CD14-positive monocyte (primary cell): ENCODE measurements at places on chromosomes 5 and 9. TPM values are rescaled to one million over a fixed set of nuclear protein-coding genes. Genes with fewer than 3 reads are reported as not detected.

GRCh38 chr5:35717718-35718117 is 100.1 kb downstream of the SPEF2 start:
- no peak for DNase-seq
- no peak overlapping the region for H3K4me3 ChIP-seq
- H3K4me1 ChIP-seq: no peaks in the 10 kb centered on the region
- no peak overlapping the region for H3K27ac ChIP-seq
- no peaks in the 10 kb centered on the region for H3K36me3 ChIP-seq

DNA sequence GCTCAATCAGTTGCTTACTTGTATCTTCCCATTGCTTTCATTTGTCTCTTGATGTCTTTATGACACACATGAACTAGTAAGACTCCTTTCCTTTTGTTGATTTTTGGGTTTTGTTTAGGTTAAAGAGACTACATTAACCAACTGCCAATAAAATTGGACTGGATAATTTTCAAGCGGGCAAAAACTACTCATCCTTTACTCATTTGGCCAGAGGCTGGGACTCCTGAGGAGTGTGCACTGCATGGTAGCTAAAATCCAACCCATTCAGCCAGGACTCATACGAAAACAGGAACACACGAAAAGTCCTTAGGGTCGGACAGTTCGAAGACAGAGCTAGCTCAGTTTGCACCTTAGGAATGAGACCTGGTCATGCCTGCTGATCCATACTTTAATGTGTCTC is 6.0 kb downstream of the SLC46A2 start:
- no peak for DNase-seq
- peak overlapping the region; percentile 14 for H3K27ac ChIP-seq
- no peaks in the 10 kb centered on the region for H3K27me3 ChIP-seq
- no peak overlapping the region for H3K4me3 ChIP-seq
- peaks cover 76% of the 10 kb centered on the region for H3K36me3 ChIP-seq
- H3K4me1 ChIP-seq: peaks cover 32% of the 10 kb centered on the region

DNA sequence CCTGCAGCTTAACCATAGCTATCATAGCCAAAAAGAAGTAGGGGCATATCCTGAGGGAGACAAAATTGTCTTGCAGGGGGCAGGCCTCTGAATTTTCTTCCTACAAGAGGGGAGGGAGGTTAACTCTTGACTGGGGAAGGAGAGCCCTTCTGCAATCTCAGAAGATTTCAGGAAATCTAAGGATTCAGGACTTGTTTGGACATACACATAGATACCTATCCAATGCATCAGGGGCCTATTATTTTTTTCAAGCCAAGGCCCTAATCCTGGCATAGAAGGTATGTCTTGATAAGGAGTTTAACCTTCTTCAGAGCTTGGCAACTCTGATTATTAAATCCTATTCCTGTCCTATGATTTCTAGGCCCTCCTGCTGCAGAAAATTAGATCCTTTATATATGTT is 375.1 kb upstream of the ACTBL2 start:
- H3K27me3 ChIP-seq: no peaks in the 10 kb centered on the region
- H3K36me3 ChIP-seq: no peaks in the 10 kb centered on the region
- no peak overlapping the region for H3K27ac ChIP-seq
- DNase-seq: no peak
- no peak overlapping the region for H3K4me3 ChIP-seq

- DNase-seq: no peak
- no peaks in the 10 kb centered on the region for H3K4me1 ChIP-seq
- no peak overlapping the region for H3K4me3 ChIP-seq
- no peaks in the 10 kb centered on the region for H3K27me3 ChIP-seq
- no peaks in the 10 kb centered on the region for H3K36me3 ChIP-seq
Measured at GRCh38 chr9:94081864-94082463, 2.3 kb upstream of the PTPDC1 start.

DNA sequence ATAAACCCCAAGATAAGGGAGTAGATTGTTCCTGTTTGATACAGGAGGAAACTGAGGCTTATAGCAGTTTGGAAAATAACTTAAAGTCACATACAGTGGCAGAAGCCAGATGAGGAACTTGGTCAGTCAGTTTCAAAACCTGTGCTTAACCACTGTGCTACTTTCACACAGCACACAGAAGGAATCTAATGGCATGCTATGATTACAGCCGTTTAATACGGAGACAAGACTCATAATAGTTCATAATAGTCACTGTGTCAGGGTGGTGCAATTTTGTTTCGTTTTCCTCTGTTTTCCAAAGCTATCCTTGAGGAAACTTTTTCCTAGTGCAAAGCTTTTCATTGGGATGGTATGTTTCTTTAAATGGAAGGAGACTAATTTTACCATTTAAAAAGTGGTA is 112.3 kb downstream of the GCNT1 start:
- peaks cover 64% of the 10 kb centered on the region for H3K4me1 ChIP-seq
- no peaks in the 10 kb centered on the region for H3K27me3 ChIP-seq
- peak overlapping the region; percentile 45 for H3K4me3 ChIP-seq
- peak overlapping the region; percentile 89 for H3K27ac ChIP-seq
- H3K36me3 ChIP-seq: no peaks in the 10 kb centered on the region

GRCh38 chr5:158224253-158224652 is 365.3 kb upstream of the CLINT1 start:
- peak; percentile 92 for DNase-seq
- H3K4me3 ChIP-seq: no peak overlapping the region
- no peaks in the 10 kb centered on the region for H3K36me3 ChIP-seq
- no peaks in the 10 kb centered on the region for H3K27me3 ChIP-seq

GRCh38 chr5:101942321-101942882 is 353.7 kb downstream of the SLCO4C1 start:
- peaks cover 18% of the 10 kb centered on the region for H3K4me1 ChIP-seq
- no peaks in the 10 kb centered on the region for H3K36me3 ChIP-seq
- peak; percentile 30 for DNase-seq
- H3K27me3 ChIP-seq: no peaks in the 10 kb centered on the region
- no peak overlapping the region for H3K4me3 ChIP-seq

- no peak for DNase-seq
- H3K36me3 ChIP-seq: no peaks in the 10 kb centered on the region
- H3K4me1 ChIP-seq: no peaks in the 10 kb centered on the region
Measured at GRCh38 chr5:175778951-175779503, 92.4 kb upstream of the CPLX2 start.

GRCh38 chr9:9905736-9906135 is 707.1 kb downstream of the PTPRD start:
- no peaks in the 10 kb centered on the region for H3K4me1 ChIP-seq
- no peak for DNase-seq
- H3K4me3 ChIP-seq: no peak overlapping the region
- H3K27ac ChIP-seq: no peak overlapping the region
- no peaks in the 10 kb centered on the region for H3K27me3 ChIP-seq

GRCh38 chr5:139869042-139869790 is 73.6 kb downstream of the PSD2 start:
- no peaks in the 10 kb centered on the region for H3K4me1 ChIP-seq
- H3K27ac ChIP-seq: no peak overlapping the region
- H3K4me3 ChIP-seq: no peak overlapping the region

GRCh38 chr9:34335376-34335775 is 6.0 kb downstream of the NUDT2 start:
- H3K27ac ChIP-seq: no peak overlapping the region
- H3K36me3 ChIP-seq: peaks cover 29% of the 10 kb centered on the region
- peaks cover 9% of the 10 kb centered on the region for H3K4me1 ChIP-seq

- H3K4me1 ChIP-seq: no peaks in the 10 kb centered on the region
- H3K4me3 ChIP-seq: no peak overlapping the region
- no peak for DNase-seq
- no peaks in the 10 kb centered on the region for H3K27me3 ChIP-seq
Measured at GRCh38 chr9:68625559-68625958, 79.5 kb upstream of the PIP5K1B start.

GRCh38 chr5:93305984-93306383 is 275.0 kb downstream of the NR2F1-AS1 start:
- H3K4me1 ChIP-seq: no peaks in the 10 kb centered on the region
- no peak overlapping the region for H3K4me3 ChIP-seq
- H3K27me3 ChIP-seq: no peaks in the 10 kb centered on the region
- DNase-seq: no peak

DNA sequence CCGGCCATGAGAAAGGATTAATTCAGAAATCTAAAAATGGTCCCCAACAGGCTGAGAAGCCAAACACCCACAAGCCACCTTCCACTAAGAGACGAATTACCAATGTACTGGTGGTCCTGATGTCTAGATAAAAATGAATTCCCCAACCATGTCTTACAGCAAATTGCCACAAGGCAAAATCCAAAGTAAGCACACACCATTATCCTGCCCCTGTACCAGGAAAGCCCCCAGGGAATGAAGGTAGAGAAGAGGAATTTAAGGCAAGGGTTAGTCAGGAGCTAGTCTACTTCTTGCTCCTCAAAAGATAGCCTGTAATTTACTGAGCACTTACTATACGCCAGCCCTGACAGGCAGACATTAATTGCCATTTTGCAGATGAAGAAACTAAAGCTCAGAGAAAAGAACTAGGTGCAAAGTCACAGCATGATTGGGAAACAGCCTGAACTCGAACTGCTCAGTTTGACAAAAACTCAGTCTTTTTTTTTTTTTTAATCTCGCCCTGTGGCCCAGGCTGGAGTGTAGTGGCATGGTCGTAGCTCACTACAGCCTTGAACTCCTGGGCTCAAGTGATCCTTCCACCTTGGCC is 64.3 kb downstream of the RAPGEF1 start:
- H3K4me1 ChIP-seq: peaks cover 48% of the 10 kb centered on the region
- H3K27ac ChIP-seq: peak overlapping the region; percentile 77

- no peak for DNase-seq
- H3K4me3 ChIP-seq: no peak overlapping the region
Measured at GRCh38 chr9:99075246-99075912, 29.5 kb upstream of the TGFBR1 start.

- no peaks in the 10 kb centered on the region for H3K36me3 ChIP-seq
- no peak overlapping the region for H3K4me3 ChIP-seq
- H3K27me3 ChIP-seq: no peaks in the 10 kb centered on the region
- no peaks in the 10 kb centered on the region for H3K4me1 ChIP-seq
- no peak overlapping the region for H3K27ac ChIP-seq
- DNase-seq: no peak
Measured at GRCh38 chr9:124632077-124632621, 125.0 kb upstream of the NR5A1 start.

- no peaks in the 10 kb centered on the region for H3K27me3 ChIP-seq
- no peak for DNase-seq
- H3K4me3 ChIP-seq: no peak overlapping the region
- no peaks in the 10 kb centered on the region for H3K36me3 ChIP-seq
- no peak overlapping the region for H3K27ac ChIP-seq
Measured at GRCh38 chr5:109105631-109106267, 304.0 kb downstream of the PJA2 start.

DNA sequence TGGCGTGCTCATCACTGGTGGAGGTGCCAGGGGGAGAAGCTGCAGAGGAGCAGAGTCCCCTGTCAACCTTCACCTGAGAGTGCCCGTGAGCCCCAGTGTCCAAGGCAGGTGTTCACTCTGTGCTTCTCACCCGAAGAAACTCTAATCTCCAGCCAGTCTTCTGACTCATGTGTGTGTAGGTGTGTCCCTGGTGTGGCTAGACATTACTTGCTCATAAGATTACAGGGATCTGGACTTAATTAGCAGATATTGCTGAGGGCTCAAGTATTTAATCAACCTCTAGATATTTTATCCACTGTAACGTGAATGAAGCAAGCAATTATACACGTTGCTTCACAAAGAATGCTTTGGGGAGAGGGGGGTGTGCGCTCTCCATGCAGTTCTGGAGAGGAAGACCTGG is 72.5 kb downstream of the MED10 start:
- H3K27me3 ChIP-seq: no peaks in the 10 kb centered on the region
- DNase-seq: no peak
- H3K4me3 ChIP-seq: no peak overlapping the region
- H3K27ac ChIP-seq: no peak overlapping the region
- H3K4me1 ChIP-seq: no peaks in the 10 kb centered on the region

- H3K36me3 ChIP-seq: no peaks in the 10 kb centered on the region
- no peaks in the 10 kb centered on the region for H3K27me3 ChIP-seq
- no peak for DNase-seq
- H3K27ac ChIP-seq: no peak overlapping the region
Measured at GRCh38 chr9:124594225-124594624, 87.0 kb upstream of the NR5A1 start.

DNA sequence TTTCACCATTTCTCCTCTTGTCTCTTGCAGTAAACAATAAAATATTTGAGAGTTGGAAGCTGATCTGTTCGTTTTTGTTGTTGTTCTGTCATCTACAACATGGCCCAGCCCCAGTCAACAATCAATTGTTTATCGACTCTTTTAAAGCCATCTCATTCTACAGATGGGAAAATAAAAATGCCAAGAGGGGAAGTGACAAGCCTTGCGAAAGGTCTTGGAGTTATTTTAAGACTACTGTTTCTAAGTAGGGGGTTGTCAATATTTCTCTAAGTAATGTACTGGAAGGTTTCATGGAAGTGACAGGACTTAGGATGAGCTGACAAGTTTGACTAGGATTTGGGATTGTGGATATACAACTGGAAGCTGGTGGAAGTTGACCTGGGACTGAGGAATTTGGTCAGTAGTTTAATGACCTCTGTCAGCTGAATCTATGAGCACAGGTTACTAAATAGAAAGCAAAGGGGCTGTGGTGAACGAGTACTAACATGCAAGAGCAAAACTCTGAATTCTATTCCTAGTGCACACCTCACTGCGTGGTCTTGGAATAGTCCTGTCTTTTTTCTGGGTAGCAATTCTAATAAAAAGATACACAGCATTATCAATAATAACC is 57.5 kb upstream of the ADRB2 start:
- peaks cover 46% of the 10 kb centered on the region for H3K4me1 ChIP-seq
- H3K36me3 ChIP-seq: no peaks in the 10 kb centered on the region
- no peaks in the 10 kb centered on the region for H3K27me3 ChIP-seq

DNA sequence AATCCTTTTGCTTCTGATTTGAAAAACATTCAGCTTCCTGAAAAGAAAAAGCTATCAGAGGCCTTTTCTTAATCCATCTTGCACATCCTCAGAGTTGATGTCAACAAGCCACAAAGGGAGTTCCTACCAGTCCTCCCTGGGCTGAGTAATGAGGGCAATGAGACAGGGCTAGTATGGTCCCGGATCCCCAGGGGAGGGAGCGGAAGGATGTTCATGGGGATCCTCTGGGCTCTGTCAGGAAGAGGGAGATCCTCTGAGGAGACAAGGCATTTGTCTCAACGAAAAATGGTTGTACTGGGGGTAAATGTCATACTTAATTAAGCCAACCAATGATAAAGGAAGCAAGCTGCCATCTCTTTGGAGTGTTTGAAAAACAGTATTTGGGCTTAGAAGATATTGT is 195.3 kb downstream of the DTWD2 start:
- no peak overlapping the region for H3K27ac ChIP-seq
- no peaks in the 10 kb centered on the region for H3K36me3 ChIP-seq
- H3K27me3 ChIP-seq: no peaks in the 10 kb centered on the region
- no peak overlapping the region for H3K4me3 ChIP-seq

- no peaks in the 10 kb centered on the region for H3K27me3 ChIP-seq
- H3K4me1 ChIP-seq: no peaks in the 10 kb centered on the region
- H3K27ac ChIP-seq: no peak overlapping the region
- no peak overlapping the region for H3K4me3 ChIP-seq
- DNase-seq: no peak
- H3K36me3 ChIP-seq: peaks cover 74% of the 10 kb centered on the region
Measured at GRCh38 chr9:136829412-136829811, 12.9 kb upstream of the AJM1 start.

The EDIL3 gene
- 0.09 TPM for polyA plus RNA-seq

The CCL27 gene
- not detected for polyA plus RNA-seq

The DNAI1 gene
- not detected for polyA plus RNA-seq

The CATSPER3 gene
- 0.15 TPM for polyA plus RNA-seq

The SOHLH1 gene
- polyA plus RNA-seq: not detected in 2 replicates

The NR5A1 gene
- 0.03 TPM in 1 of 2 replicates, not detected in the other for polyA plus RNA-seq

The DAPK1 gene
- polyA plus RNA-seq: 64.1 and 102 TPM in 2 replicates

The CDHR2 gene
- polyA plus RNA-seq: 0.04 and 0.12 TPM in 2 replicates

The LAMC3 gene
- not detected for polyA plus RNA-seq

The SEC61B gene
- 443 TPM for polyA plus RNA-seq

The OR2V1 gene
- polyA plus RNA-seq: not detected

The DRD1 gene
- not detected for polyA plus RNA-seq

The GLDC gene
- not detected for polyA plus RNA-seq

The PCDHB13 gene
- polyA plus RNA-seq: not detected
